ENCODE measurements at places on chromosomes 3 and 15.

DNA sequence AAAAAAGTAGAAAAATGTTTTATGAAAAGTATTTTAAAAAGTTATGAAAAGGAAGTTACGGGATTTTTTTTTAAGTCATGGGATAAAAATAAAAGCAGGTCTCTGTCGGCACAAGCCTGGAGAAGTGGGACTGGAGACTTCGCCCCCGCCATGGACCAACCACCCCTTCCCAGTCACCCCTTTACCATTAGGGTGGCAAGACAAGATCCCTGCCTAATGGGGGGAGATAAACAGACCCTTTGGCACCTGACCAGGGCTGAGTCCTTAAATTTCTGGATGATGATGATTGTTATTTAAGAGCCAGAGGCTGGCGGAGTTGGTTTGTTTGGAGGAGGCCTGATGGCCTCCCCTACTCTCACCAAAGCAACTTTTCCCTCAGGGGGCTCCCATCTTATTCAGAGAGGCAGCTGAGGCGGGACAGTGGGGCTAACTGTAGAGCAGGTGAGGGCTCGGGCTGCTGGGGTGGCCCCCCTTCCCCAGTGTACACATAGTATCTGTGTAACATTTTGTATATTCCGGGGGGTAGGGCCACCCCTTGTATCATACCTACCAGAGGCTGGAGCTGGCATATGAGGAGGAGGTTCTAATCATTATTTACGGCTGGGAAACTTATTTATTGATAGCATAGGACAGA, 74.0 kb downstream of the ADAMTS7 start:
- DNase-seq: no peak

GRCh38 chr3:10883478-10884234, 67.6 kb downstream of the SLC6A11 start:
- DNase-seq: no peak

DNA sequence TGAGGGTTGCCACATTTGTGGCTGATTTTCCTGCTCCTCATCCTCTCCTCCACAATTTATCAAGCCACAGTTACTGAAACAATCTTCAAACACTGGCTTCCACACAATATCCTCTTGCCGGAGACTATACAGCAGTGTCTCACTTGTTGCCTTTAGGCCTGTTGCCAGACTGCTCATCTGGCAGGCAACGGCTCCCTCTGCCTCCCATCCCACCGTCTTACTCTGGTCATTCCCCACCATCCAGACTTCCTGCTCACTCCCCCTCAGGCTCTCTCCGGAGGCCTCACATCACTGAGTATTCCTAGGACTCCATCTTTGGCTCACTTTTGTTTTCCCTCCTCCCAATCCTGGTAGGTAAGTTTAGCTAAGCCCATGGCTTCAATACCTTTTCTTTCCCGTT, 301.9 kb downstream of the IL20RB start:
- DNase-seq: no peak

GRCh38 chr15:85685356-85685755, 109.4 kb downstream of the KLHL25 start:
- DNase-seq: no peak

- DNase-seq: no peak
Measured at GRCh38 chr3:154690413-154690812, 260.4 kb upstream of the GPR149 start.

GRCh38 chr3:177760803-177761202, 563.5 kb upstream of the TBL1XR1 start:
- no peak for DNase-seq

DNA sequence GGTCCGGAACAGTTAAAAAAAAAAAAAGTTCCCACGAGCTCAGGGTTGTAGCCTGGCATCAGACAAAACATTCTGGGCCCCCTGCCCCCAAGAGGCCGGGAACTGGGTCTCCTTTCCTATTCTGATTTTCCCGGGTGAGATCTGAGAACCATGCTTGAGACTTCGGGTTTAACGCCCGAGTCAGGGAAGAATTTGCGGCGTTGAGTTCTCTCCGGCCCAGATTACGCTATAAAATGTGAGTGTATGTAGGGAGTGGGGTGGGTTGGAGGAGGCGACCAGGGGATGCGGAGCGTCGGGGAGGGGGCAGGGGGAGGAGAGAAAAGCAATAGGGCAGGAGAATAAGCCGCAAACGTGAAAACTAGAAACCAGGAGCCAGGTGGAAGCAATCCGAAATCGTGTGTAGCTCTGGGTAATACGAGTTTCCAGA, 2.7 kb downstream of the ZIC1 start:
- no peak for DNase-seq

DNA sequence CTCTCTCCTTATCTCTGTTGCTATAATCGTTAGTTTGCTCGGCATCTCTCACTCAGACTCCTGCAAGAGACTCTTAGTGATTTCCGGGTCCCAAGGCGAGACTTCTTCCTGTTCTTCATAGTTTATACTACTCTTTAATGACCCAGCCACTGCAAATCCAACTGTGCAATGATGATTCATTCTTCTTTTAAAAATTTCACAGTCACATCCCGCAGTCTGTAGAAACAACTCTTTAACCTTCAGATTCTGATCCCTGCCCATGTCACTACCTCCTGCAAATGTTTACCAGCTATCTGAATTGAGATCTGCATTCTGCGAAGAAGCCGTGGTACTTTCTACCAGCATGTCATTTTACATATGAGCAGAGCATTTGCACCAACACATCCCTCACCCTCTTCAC, 2.8 kb upstream of the VGLL3 start:
- no peak for DNase-seq
